ENCODE measurements at places on chromosomes 1 and 21.

GRCh38 chr1:110337704-110338308 lies 1.4 kb upstream of the RBM15 start:
- DNase-seq: peak; percentile 34

DNA sequence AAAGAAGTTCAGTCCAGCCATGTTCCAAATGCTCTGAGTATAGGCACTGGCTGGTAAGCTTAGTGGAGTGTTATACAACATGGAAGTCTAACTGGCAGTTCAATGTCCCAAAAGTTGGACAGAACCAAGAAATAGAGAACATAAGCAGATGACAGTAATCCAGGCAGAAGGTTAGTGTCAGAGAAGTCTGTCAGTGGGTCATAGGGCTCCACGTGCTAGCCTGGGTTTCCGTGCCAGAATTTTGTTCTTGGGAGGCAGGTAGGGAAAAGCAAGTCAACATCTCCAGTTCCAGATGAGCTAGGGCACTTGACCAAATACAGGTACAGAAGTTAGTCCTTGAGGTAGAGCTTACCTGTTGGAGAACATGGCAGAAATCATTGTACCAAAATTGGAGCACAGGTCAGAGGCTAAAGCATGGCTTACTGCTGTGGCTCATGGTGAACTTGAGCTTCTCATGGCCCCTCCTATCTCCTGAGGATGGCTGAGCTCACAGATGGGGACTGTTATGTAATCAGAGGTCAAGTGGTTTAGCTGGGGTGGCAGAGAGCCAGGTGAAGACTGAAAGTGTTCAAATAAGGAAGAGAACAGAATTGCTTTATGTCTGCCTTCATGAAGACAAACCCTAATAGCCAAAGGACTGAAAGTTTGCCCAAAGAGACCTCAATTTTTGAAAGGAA lies 170.8 kb downstream of the NFIA start:
- DNase-seq: no peak

DNA sequence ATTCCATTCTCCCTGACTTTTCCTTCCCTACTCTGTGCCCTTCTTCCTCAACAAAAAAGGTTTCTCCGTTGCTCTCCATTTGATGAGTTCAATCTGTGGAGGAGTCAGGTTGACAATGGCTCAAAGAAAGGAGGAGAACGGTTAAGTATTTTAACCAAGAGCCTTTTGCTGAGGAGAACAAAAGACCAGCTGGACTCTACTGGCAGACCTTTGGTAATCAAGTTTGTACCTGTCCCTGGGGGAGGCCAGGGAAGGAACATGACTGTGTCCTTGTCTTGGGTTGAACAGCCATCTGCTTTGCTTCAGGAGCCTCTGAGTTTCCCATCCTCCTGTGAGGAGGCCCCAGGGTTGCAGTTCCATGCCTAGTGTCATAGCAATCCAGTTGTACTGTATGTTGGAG lies 29.9 kb downstream of the TTF2 start:
- no peak for DNase-seq

DNA sequence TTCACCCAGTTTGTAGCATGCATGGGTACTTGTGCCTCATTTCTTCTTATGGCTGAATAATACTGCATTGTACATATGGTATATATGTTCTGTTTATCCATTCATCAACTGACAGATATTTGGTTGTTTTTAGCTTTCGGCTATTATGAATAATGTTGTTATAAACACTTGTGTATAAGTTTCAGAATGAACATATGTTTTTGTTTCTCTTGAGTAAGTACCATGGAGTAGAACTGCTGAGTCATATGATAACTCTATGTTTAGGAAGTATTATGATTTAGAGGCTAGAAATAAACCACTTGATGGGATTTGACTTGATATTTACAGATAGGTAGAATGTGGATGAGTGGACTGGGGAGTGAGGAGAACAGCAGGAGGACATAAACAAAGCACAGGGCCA lies 48.6 kb downstream of the WNT2B start:
- no peak for DNase-seq

- no peak for DNase-seq
These were observed 25.8 kb downstream of the ANP32E start for GRCh38 chr1:150210091-150210490.

DNA sequence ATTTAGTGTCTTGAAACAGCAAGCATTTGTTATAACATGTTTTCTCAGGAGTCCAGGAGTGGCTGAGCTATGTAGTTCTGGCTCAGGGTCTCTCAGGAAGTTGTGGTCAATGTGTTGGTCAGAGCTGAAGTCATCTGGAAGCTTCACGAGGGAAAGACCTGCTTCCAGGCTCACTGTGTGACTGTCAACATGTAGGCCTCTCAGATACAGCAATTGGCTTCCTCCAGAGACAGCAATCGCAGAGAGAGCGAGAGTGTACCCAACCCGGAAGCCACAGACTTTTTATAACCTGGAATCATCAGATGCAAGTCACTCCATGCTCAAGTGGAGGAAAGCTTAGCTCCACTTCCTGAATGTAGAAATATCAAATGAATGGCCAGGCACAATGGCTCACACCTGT lies 40.9 kb downstream of the TNFRSF9 start:
- no peak for DNase-seq
